ENCODE measurements at places on chromosomes 3 and 15.

DNA sequence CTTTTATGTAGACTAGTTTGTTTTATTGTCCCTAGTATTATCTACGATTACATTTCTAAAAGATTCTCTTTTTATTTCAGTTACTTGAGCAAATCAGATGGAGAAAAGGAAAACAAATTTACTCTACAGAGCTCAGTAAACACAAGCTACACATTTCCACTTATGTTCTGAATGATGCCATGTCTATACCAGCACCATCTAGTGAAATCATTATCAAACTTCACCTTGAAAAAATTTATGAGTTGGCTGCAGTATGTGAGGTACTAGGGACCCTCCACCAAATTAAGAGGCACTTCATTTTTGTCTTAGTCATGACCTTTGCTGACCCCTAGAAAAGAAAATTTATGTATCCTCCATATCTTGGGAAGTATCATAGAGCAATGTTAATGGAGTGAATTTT lies 827.4 kb downstream of the SI start:
- DNase-seq: no peak

GRCh38 chr3:60431599-60431958 lies 819.7 kb downstream of the FHIT start:
- no peak for DNase-seq

DNA sequence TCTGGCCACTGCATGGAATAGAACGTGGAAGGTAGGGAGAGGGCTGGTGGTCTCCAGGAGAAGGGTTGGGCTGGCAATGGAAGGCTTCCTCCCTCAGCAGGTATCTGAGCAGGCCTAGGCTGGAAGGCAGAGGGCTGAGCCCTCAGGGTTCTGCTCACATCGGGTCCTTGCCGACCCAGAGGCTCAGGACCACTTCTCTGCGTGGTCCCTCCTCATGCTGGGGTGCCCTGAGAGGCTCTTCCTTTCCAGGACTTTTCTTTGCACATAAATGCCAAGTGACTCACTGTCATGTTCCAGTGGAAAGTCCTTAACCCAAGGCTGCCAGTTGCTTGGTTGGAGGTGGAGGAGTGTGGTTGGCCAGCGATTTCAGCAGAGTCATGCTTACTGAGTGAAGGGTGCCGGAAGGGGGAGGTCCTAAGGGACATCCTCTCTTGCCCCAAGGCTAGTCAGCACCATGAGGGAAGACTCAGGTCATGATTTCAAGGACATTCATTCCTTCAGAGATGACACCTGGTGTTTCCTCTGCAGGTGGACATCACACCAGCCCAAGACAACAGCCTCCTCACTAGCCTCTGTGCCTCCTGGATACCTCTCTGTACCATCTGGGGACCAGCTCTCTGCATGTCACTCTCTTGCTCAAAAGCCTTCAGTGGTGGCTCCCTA lies 8.2 kb downstream of the SLC6A6 start:
- no peak for DNase-seq

DNA sequence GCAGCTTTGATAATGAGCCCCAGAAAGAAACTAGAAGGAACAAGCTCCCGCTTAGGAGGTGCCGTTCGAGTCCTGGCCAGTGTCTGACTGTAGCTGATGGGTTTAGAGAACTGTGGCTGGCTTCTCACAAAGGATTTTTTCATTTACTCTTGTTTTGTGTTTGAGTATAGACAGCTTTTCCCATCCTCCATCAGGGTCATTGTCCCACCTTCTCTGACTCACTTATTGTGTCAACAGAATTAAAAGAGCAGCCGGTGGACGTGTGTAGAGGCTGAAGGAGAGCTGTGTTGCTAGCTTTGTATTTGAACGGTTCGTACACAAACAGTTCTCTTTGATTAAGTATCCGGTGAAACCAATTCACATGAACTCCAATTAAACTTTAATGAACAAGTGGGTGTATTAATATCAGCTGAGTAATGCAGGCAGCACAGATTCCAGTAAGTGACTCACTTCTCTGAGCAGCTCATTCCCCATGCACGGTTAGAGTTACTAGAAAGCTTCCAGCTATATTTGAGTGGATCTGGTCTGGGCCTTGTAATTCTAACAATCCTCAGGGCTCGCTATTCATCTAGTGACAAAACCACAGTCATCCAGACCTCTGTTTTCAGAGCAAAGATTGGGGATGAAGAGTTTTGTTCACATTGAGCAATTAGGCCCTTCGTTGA lies 141.0 kb downstream of the LPP start:
- DNase-seq: peak; percentile 15

DNA sequence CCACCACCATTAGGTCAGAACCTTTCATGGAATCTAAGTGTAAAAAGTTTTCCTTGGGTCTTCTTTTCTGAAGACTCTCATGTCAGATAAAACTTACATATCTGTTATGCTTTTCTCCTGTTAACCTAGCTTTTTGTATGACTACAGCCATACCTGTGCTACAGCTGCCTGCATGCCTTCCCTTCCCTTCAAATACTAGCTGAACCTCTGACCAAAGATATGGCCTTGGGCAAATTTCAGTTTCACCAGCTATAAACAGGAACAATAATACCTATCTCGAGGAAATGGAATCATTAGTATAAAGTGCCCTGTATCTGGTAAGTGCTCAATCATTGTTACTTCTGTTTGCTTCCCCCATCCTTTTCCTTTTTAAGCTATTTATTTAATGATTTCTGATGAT lies 25.0 kb downstream of the GLB1 start:
- no peak for DNase-seq

GRCh38 chr3:31488475-31489017 lies 44.2 kb upstream of the STT3B start:
- no peak for DNase-seq

DNA sequence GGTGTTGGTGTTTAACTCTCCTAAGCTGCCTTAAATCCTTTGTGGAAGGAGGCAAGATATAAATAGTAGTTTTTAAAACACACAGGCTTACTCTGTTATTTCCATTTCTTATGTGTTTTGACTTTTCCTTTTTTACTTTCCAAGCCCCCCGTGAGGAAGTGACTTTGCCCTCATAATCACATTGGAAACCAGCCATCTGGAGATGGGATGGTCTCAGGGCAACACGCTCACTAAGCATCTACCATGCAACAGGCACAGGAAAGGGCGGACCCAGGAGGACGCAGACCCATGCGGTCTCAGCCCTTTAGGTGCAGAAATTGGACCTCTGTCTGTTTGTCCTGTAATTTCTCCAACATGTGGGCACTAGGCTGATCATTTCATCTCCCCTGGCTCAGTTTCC lies 115.7 kb downstream of the PDZRN3 start:
- no peak for DNase-seq

DNA sequence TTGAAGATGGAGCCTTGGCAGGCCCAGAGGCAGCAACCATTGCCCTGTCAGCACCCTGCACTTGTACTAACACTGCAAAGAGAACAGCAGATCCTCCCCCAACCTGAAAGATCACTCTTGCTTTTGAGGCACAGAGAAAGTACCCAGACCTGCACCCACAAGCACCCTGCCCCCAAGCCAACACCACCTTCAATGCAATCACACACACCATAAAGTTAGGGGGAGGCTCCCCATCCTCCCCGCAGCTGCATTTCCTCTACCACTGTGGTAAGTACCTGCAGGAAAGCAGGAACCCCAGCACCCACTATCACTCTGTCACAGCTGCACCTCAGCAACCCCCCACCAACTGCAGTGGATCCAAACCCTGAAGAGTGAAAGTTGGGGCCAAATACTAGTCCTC lies 12.0 kb downstream of the OR5K3 start:
- DNase-seq: no peak

- DNase-seq: no peak
These were observed 11.0 kb downstream of the PGPEP1L start for GRCh38 chr15:98996624-98997023.

GRCh38 chr3:29478611-29479010 lies 197.7 kb downstream of the RBMS3 start:
- DNase-seq: no peak

- no peak for DNase-seq
These were observed 17.6 kb downstream of the EIF4E3 start for GRCh38 chr3:71707595-71707994.

- DNase-seq: no peak
These were observed 191.8 kb upstream of the SUCLG2 start for GRCh38 chr3:67846166-67846565.

DNA sequence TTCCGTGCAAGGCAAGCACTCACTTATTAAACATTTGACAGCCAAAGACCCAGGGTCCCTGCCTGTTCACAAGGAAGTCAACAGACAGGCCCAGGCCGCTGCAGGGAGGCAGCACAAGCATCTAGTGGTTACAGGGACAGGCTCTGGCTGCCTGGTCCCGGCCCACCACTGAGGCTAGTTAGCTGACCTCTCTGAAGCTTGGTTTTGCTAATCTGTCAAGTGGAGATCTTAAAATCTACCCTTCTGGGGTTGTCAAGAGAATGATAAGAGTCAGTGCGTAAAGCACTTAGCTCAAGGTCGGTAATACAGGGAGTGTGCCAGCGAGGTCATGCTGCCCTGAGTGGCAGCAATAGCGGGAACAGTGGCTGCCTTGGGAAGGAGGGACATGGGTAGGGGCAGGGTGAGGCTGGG lies 6.0 kb downstream of the GNB5 start:
- no peak for DNase-seq

DNA sequence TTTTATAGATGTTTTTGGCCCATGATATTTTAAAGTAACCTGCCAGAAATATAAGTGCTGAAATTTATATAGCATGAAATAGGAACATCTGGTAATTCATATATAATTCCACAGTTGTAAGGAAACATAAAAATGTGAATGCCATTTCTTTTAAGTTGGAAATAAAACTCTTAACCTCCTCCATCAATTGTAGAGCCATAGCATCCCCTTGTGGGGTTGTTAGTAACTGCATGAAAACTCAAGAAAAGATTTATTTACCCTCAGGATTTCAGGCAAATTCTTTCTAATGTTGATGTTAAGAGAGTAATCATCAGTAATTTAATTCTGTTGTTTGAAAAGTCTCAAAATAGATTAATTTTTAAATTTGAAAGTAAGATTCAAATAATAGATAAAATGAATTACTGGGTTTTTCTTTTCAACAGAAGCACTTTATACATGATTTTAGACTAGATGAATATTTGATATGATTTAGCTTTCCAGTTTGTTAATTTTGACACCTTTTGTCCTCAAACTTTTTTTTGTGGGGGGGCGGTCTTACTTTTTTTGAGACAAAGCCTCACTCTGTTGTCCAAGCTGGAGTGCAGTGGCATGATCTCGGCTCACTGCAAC lies 74.7 kb downstream of the RASA2 start:
- peak; percentile 63 for DNase-seq

GRCh38 chr3:58236527-58237237 lies 910 bp upstream of the ABHD6 start:
- DNase-seq: no peak

GRCh38 chr15:34311563-34311962 lies 26.0 kb downstream of the SLC12A6 start:
- no peak for DNase-seq
